ENCODE measurements at places on chromosomes 5 and 9. TPM values are rescaled to one million over a fixed set of nuclear protein-coding genes. Genes with fewer than 3 reads are reported as not detected.
A peak's percentile ranks its signal among the peaks of the same experiment; 100 is the strongest.

Gene HTR4
- total RNA-seq, result not detected

DNA sequence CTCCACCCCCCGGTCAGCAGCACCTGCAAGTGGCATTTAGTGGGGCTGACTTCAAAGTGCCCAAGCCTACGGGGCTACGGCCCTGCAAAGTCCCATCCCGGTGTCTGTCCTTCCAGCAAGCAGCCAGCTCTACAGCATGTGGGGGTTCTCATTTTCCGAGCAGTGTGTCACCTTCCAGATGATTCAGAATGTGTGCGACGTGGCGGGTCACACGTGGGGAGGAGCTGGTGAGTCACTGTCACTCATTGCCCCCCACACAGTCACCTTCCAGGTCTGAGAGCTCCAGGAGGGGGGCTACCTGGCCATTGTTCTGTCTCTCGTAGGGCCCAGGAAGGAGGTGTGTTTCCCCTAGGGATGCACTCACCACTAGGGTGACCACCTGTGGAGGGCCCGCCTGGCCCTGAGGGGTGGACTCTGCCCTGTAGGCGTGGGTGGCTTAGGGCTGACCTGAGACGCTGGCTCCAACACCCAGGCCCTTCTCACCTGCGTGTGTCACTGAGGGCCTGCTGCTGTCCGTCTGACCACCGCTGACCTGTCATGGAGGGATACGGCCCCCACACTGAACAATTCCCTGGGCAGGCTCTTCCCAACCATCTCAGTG, 70.2 kb downstream of the SEMA4D start:
- no peak for DNase-seq
- H3K27ac ChIP-seq, result no peak overlapping the region
- H3K4me3 ChIP-seq, result no peak overlapping the region
- no peaks in the 10 kb centered on the region for H3K36me3 ChIP-seq

DNA sequence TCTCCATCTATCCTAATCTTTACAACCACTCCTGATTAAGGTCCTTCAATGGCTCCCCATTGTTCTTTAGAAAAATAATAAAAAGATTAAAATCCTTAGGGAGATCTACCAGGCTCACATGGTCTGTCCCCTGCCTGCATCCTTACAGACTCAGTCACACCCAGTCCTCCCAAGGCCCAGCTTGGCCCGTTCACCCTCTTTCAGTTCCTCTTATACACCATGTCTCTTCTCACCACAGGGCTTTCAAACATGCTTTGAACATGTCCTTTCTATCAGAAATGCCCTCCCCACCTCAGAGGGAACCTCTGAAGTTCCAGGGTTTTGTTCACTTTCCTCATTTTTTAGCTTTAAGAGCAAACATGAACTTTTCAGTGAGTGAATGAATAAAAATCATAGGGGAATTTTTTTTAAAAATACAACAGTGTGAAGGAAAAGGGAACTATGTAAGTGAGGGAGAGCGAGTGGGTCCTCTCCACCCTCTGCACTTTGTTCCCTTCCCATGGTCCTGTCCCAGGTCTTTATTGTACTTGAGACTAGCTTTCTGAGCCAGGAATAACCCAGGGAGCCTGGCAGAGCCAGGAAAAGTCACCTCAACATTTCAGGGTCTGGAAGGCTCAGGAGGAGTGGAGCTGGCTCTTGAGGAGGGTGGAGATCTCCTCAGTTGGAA, 55.3 kb downstream of the TRPC7 start:
- H3K27ac ChIP-seq, result no peak overlapping the region
- no peak for DNase-seq

Gene DPP7
- total RNA-seq, result 132 TPM

DNA sequence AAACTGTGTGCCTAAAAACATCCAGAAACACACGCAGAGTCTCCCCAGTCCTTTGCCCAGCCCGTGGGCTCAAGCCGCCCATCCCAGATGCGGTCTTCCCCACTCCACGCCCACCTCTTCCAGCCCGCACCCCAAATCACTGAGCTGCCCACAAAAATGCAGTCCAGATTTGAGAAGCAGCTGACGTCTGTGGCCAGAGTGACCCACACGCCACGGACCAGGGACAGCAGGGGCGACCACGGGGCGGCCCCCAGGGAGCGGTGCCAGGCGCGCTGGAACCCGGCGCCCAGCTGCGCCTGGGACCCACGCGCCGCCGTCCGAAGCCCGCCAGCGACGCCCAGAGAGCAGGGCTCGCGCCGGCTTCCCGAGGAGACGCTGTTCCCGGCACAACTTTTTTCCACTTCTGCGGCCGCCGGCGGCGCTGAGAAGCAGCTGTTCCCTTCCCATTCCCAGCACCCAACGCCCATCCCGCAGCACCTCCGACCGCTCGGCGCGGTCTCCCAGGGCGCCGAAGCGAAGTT, 674 bp downstream of the LHFPL2 start:
- H3K27ac ChIP-seq, result peak overlapping the region; percentile 97
- no peaks in the 10 kb centered on the region for H3K27me3 ChIP-seq
- H3K4me1 ChIP-seq, result peaks cover 8% of the 10 kb centered on the region
- no peaks in the 10 kb centered on the region for H3K36me3 ChIP-seq
- peak overlapping the region; percentile 99 for H3K4me3 ChIP-seq
- peak; percentile 27 for DNase-seq

Gene ADAMTS19
- 0.29 TPM for total RNA-seq

DNA sequence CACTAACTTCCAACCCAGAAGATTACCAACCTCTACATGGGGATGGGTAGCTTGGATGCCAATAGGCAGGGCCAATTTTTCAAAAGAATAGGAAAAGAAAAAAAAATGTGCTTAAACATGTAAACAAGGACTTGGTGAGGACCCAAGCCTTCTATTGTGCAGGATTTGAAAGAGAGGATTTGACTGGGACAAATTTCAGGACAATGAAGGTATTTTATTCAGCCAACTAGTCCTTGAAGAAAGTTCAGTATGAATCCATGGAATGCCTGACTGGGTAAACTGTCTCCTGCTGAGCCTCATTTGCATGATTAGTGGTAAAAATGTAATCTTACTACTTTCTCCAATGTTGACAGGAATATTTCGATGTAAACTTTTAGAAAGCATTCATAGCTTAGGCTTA, 192.5 kb upstream of the RORB start:
- no peaks in the 10 kb centered on the region for H3K27me3 ChIP-seq
- H3K4me1 ChIP-seq, result no peaks in the 10 kb centered on the region
- H3K27ac ChIP-seq, result no peak overlapping the region
- H3K4me3 ChIP-seq, result no peak overlapping the region

DNA sequence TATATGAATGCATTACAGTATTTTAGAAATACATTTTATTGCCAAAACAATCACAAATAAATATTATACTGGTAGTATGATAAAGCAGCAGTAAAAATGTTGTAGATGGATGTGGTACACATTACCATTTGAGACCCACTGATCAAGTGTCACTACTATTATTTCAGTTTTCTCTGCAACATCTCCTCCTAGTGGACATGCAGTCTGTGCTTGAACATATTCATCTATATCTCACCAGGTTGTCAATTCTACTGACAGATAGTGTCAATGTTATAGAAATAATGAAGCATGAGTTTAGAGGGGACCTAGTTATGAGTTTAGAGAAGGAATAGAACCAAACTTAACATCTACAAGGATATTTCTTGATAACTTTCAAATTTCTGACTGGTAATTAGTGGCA, 39.2 kb upstream of the ELOVL7 start:
- H3K4me1 ChIP-seq, result no peaks in the 10 kb centered on the region
- H3K27ac ChIP-seq, result no peak overlapping the region
- no peak overlapping the region for H3K4me3 ChIP-seq
- H3K27me3 ChIP-seq, result no peaks in the 10 kb centered on the region
